Activated T-cell treated with anti-CD3 and anti-CD28 coated beads, Interleukin-2, amount 50 U/mL, for 48 hours (primary cell): ENCODE measurements at places on chromosomes 16 and 17.

GRCh38 chr17:20094777-20095176 is 85.6 kb downstream of the SPECC1 start:
- DNase-seq, result no peak

GRCh38 chr17:48589060-48589830 is 796 bp downstream of the HOXB3 start:
- no peak for DNase-seq

DNA sequence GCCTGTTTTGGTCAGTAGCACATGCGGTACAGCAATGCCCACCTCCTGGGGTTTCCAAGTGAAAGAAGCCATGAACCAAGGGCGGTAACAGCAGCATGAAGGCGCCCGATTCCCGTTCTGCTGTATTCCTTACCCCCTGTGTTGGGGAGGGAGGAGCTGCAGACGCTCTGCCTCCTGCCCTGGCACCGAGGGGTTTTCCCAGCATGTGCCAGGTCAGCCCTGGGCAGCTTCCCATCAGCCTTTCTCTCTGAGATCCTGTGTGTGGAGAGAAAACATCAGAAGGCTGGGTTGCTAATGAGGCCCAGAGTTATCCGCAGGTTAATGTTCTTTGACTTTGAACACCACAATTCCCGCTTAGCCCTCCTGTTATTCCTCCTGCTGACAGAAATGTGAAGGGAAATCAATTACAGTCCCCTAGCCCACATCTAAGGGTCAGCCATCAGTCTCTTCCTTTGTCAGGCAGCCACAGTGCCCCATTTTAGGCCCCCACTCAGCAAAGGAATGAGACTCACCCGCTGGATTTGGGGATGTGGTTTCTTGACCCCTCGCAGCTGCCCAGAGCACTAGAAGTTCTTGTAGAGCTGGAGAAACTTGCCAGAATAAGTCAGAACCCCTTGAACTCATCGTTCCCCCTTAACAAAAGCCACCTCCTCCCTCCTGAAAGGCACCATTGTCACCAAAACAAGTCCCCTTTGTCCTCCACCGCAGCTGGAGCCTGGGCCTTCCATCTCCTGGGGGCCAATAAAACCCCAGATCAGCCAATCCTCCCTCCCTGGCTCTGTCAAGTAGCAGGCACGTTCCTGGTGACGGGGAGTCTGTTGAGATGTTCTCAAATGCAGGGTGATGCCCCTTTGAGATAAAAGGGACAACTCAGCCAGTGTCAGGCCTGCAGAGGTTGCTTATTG is 168.5 kb downstream of the KATNIP start:
- DNase-seq, result no peak

DNA sequence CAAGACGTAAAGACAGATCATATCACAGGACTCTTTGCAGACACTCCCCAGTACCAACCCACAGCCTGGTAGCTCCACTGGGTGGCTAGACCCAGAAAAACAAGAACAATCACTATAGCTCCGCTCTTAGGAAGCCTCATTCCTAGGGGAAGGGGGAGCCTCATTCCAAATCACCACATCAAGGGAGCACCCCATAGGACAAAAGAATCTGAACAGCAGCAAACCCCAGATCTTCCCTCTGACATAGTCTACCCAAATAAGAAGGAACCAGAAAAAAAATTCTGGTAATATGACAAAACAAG is 237.8 kb downstream of the CEP112 start:
- no peak for DNase-seq

DNA sequence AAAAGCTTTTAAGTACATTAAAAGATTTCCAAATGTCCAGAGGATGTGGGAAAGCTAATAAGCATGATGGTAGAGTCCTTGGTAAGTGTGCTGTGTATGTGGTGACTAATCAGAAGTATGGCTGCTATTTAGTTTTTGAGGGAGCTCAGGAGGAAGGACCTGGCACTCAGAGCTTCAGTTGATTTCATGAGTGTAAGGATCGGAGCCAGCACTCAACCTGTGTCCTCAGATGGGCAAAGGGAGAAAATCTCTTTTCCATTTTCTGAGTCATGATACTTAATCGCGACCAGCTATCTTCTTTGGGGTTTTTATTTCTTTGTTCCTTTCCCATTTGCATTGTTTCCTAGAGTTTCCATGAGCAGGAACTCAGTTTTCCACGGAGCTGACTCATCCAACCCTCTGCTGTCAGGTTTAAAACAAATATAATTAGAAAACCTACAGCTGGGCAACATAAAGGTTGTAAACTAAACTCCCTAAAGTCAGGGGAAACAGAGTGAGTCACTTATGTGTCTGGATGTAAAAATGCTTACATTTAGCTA is 125.4 kb downstream of the MAP2K6 start:
- DNase-seq, result no peak

GRCh38 chr16:12021578-12022253 is 45.2 kb downstream of the SNX29 start:
- no peak for DNase-seq

GRCh38 chr17:42282478-42283080 is 5.7 kb upstream of the STAT5A start:
- DNase-seq, result peak; percentile 18

DNA sequence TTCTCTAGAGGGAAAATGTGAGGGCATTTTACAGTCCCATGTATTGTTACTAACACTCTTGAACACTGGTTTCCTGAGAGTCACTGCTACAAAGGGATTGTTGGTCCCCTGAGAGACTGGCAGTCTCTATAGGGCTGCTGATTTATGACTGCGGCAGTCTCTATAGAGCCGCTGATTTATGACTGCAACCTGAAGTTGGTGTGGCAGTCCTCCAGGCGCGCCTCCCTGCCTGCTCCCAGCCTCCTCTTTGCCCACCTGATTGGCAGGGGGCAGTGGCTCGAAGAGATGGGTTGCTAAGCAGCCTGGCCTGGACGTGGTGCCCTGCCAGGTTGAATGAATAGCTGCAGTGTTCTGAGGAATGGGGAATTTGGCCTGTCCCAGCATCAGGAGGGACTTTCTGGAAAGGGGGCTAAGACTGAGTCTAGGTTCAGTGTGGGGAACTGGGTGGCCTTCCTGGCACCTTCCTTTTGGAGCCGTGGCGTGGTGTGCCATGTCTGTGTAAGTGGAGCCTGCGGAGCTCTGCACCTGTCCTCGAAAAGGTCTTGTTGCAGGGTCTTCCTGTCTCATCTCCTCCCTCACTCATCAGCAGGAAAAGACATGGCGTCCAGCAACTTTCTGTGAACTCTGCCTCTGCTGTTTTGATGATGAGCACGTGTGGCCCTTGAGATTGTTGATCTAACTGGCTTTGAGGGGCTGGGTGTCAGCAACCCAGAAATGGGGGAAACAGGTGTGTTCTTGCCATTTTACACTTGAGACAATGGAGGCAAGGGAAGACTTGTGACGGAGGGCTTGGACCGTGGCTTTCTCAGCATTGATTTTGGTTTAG is 24.9 kb downstream of the SAP30BP start:
- DNase-seq, result no peak

GRCh38 chr17:36631022-36631421 is 29.6 kb downstream of the MRM1 start:
- DNase-seq, result no peak

GRCh38 chr16:22183901-22184614 is 21.8 kb downstream of the SDR42E2 start:
- DNase-seq, result no peak

GRCh38 chr17:44872131-44872768 is 24.6 kb downstream of the HIGD1B start:
- DNase-seq, result no peak

DNA sequence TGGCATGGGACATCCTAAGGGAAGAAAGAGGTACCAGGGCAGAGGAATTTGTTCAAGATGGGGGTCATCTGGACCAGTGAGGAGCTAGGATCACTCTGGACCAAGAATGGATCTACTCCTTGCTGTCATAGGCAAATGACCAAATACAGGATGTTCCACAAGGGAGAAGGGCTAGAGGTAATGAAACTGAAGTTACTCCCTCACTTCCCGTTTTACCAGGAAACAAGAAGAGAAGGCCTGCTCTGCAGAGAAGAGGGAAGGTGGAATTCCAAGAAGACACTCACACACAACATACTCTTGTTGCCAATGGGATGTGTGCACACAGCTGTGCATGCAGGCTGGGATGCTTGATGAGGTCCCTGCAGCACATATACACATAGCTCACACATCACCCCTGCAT is 38.6 kb downstream of the NEUROD2 start:
- no peak for DNase-seq

- no peak for DNase-seq
These were observed 263.0 kb upstream of the RPL38 start for GRCh38 chr17:73940511-73940910.

GRCh38 chr16:16093628-16094332 is 129.5 kb downstream of the ABCC6 start:
- DNase-seq, result no peak

DNA sequence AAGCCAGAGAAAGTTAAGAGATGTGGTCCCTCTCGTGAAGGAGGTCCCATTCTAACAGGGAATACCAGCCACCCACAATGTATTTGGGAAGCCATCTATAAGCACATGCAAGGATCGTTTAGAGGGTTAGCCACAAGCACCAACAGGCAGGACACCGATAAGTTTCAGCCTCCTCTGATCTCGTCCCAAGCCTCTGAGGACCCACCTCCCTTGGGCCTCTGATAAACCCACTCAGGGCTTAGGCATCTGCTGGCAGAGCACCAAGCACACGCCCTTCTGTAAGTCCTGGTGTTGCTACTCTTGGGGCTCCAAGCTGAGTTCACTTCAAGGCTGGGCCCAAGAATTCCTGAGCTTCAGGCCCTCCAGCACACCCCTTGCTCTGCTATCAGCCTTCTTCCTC is 5.4 kb upstream of the PNPO start:
- DNase-seq, result no peak

GRCh38 chr17:63356337-63356757 is 89.8 kb downstream of the CYB561 start:
- DNase-seq, result no peak

GRCh38 chr16:56258508-56259424 is 67.5 kb downstream of the GNAO1 start:
- DNase-seq, result no peak

DNA sequence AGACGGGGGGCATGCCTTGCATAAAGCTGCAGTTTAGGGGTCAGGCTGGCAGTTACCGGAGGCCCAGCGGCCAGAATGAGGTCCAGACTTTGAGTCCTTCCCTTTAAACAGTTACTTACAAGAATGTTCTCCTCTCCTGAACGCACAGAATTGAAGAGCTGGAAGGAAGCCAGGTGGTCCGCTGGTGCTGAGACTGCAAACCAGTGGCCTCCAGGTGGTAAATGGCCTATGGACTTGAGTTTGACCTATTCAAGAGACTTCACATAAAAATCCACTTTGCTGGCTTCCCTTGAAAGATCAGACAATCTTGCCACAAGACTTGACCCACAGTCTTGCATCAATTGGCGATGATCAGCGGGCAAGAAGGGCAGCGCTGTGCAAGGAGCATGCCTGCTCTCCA is 14.7 kb upstream of the SEZ6 start:
- DNase-seq, result no peak

- DNase-seq, result no peak
These were observed 180.5 kb downstream of the CDH13 start for GRCh38 chr16:82807311-82807710.

DNA sequence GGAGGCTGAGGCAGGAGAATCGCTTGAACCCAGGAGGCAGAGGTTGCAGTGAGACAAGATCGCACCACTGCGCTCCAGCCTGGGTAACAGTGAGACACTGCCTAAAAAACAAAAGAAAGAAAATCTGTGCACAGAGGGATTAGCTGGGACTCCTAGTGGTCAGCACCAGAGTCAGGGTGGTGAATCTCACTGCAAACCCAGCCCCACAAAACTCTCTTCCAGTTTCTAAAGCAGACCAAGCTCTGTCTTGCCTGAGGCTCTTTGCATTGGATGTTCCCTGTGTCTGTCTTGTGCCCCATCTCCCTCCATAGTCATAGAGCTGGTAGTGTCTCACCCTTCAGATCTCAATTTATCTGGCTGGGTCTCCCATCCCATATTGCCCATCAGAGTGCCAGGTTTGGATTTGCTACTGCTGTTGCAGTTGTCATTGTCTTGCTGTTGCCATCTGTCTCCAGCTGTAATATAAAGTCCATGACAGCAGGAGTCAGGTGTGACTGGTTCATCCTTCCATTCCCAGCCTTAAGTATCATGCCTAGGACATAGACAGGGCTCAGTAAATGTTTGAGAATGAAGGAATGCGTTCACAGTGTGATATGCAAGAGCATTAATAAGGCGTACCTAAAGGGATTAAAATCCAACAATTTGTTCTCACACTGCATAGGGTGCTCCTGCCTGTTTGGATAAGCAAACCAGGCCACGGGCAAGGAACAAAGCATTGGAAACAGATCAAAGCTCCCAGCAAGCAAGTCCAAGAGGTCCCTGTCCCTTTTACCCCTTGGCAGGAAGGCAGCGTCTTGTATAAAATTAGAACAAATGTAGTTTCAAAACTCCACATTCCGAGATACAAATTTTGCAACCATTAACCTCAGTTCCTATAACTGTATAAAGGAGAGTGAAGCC is 614.6 kb upstream of the CDH5 start:
- DNase-seq, result no peak
